ENCODE measurements at places on chromosomes 5 and 9.

DNA sequence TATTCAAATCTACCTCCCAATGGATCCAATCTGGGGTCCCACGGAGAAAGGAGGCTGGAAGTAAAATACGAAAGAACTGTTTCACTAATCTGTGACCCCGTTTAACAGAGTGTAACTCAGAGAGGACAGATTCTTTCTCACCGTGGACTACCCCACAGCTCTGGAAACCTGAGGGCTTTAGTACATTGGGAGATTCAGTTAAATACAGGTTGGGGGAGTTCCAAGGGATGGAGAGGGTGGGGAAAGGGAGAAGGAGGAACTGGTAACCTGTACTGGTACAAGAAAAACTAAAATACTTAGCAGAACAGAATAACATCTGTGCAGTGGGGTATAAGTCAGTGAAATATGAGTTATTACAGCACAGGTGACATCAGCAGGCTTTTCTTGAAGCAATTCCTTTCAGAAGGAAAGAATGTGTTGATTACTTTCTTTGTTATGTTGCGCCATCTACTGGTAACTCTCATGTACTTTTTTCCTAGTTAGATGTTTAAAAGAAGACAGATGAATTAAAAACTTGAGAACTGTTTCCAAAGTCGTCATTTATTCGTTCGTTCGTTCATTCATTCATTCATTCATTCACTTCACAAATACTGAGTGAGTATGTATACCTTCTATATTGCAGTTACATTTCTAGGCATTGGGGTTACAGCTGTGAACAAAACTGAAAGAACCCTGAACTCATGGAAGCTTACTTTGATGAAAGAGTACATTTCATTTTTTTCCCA is 30.0 kb upstream of the STOM start:
- no peak for DNase-seq

DNA sequence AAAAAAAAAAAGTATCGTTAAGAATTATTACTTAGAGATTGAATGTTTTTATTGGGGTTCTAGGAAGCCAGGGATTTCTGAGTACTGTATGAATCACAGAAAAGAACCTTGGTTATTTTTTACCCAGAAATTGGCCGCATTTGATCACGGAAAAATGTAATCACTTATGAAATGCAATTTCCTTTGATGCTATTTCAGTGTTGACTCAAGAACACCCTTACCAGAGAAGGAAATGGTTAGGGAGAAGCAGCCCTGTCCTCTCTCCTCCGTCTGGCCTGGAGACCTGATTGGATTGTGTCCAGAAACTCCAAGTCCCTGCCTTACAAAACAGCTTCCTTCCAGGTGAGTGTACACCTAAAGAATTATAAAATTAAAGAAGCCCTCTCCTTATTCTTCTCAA is 116.7 kb downstream of the MED10 start:
- DNase-seq, result no peak

DNA sequence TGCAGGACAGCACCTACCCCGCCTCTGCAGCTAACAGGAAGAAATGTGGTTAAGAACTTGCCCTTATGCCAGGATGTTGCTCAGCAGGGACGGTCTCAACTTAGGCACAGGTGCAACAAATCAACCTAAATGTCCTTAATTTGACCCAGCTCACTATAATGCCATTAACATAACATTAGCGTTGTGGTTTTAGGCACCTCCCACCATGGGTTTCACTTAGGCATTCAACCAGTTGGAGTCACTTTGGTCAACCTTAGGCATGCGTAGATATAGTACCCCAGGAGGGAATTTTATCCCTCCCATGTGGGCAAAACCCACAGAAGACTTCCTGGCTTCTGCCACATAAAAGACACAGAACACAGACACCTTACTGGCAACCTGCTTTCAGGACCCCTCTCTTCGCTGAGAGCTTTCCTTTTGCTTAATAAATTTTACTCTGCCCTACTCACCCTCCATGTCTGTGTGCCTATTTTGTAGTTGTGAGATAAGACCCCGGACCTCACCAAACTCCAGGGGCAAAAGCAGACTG is 8.7 kb upstream of the ERAP1 start:
- no peak for DNase-seq

GRCh38 chr5:72503888-72504491 is 3.2 kb downstream of the ZNF366 start:
- no peak for DNase-seq

- DNase-seq, result no peak
Measured at GRCh38 chr9:4137234-4137633, 162.6 kb downstream of the GLIS3 start.

- no peak for DNase-seq
Measured at GRCh38 chr5:153960269-153961215, 78.2 kb downstream of the FAM114A2 start.

DNA sequence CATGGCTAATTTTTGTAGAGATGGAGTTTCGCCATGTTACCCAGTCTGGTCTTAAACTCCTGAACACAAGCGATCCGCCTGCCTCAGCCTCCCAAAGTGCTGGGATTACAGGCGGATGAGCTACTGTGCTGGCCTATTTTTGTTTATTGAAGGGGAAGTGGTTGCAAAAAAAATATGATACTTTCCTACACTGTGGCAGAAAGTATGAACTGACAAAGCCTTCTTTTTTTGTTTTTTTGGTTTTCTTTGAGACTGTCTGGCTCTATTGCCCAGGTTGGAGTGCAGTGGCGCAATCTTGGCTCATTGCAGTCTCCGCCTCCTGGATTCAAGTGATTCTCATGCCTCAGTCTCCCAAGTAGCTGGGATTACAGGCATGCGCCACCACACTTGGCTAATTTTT is 50.9 kb downstream of the OSTF1 start:
- DNase-seq, result no peak

- no peak for DNase-seq
Measured at GRCh38 chr9:71937898-71938297, 26.5 kb downstream of the C9orf85 start.

DNA sequence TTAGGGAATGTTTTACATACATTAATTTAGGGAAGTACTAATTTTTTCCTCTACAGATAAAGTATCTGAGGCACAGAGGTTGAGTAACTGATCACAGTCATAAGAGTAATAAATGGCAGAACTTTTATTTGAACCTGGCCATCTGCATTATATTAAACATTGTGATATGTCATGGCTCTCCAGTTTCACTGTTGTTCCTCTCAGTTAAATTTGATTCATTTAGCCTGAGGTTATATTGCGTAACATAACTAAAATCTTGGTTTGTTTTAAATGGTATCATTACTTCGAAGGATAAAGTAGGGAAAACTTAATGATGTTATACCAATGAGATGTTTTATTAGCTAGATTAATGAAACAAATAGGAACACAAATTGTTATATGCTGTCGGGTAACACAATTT is 284.4 kb downstream of the KDM4C start:
- DNase-seq, result no peak

GRCh38 chr5:124605541-124605940 is 140.9 kb downstream of the ZNF608 start:
- no peak for DNase-seq

DNA sequence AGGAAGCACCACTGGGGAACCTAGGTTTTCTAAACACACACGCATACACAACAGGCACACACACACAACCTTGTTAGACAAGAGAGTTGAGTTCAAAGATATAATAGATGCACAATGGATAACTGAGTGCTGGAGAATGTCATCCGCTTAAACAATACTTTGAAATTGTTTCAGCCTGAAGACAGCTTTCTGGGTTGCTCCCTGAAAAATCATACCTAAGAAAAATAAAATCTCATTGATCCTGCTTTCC is 126.1 kb downstream of the TMEM161B start:
- no peak for DNase-seq

- DNase-seq, result no peak
Measured at GRCh38 chr5:77623203-77623740, 15.2 kb downstream of the OTP start.

DNA sequence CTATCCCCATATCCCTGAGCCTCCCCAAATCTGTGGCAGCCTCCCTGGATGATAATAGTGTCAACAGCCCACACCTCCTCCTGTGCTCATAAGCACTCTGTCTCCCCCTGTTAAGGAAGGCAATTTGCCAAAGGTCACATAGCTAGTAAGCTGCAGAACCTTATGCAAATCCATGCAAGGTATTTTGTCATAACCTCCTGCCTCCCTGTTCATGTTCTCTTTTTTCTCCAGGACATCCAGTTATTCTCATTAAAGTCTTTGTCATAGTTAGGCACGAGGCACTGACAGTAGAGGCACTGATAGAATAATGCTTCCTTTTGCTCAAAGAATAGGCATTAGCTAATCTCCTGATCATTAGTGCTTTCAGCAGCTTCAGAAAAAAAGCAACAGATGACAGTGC is 10.2 kb upstream of the AUH start:
- no peak for DNase-seq

GRCh38 chr5:3056866-3057265 is 305.4 kb upstream of the IRX2 start:
- DNase-seq, result no peak

DNA sequence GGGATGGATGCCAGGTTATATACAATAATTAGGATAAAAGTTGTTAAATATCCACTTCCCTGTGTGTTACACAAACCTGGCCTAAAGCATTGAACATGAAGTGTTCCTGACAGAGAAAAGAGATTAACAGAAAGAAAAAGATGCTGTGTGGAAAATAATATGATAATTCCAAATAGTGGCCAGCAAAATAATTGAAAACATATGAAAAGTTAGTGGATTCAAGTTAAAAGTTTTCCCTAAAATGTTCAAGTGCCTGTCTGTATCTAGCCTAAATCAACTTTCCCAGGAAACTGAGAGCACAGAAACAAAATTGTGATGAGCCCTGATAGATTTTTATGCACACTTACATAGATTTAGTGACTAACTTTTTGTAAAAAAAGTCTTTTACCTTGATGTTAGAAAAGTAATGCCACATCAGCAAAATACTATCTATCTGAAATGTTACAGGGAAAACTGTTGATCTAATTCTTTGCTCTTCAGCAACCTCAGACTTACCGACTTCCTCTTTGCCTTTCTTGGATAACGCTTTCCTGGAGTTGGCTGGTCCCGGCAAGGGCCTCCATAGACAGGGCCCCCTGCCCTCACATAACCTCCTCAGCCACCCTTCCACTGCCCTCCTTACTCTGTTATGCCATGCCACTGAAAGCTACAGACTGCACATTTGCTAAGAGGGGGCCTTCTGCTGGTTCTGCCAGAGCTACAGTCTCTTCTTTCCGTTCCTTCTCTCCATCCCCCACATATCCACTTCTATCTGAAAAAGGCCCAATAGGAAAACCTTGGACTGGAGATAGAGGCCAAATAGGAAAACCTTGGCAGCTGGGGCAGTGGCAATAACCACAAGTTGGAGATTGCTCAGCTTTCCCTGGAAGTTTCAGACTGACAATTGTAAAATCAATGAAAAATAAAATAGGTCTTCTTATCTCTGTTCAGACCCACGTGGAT is 44.4 kb downstream of the ZNF474 start:
- DNase-seq, result no peak

DNA sequence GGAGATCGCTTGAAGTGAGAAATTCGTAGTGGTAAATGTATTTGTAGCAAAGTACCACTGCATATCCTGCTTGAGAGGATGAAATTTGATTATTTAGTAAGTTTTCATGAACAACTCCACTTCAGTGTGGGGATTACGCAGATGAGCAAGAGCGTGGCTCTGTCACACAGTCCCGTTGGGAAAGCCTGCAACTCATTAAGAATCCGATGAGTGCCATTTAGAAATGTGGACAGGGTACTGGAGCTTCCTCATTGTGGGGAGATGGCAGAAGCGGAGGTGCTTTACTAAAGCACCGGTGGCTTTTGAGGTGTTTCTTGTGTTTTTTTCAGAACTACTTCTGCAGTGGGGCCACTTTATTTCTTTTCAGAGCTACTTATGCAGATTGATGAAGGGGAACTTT is 1.4 kb downstream of the TJP2 start:
- DNase-seq, result no peak

DNA sequence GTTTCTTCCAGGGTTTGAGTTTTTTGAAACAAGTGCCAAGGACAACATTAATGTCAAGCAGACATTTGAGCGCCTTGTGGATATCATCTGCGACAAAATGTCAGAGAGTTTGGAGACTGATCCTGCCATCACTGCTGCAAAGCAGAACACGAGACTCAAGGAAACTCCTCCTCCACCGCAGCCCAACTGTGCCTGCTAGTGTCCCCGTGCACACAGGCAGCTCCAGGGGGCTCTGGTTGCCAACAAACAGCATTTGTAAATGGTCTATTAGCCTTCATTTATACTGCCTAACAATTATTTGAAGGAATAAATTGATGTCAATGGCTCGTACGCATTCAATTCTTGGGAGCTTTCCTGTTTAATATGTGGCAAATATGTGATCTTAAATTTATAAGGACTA is 268.3 kb downstream of the RAB3C start:
- no peak for DNase-seq

DNA sequence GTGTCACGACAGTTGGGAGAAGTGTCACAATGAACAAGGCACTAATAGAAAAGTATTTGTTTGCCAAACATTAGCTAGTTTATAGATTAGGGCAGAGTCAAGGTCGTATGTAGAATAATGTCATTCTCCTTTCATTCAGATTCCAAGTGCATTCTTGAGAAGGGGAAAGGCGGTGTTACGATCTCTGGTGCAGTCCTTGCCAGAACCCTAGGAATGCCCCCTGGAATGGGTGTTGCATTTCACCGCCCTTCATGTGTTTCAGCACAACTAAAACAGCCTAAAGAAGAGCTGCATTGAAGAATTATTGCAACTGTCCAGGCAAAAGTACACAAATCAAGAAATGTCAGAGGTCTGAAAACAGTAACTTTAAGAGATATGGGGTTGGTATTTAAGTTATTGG is 721.0 kb upstream of the WWC1 start:
- no peak for DNase-seq

DNA sequence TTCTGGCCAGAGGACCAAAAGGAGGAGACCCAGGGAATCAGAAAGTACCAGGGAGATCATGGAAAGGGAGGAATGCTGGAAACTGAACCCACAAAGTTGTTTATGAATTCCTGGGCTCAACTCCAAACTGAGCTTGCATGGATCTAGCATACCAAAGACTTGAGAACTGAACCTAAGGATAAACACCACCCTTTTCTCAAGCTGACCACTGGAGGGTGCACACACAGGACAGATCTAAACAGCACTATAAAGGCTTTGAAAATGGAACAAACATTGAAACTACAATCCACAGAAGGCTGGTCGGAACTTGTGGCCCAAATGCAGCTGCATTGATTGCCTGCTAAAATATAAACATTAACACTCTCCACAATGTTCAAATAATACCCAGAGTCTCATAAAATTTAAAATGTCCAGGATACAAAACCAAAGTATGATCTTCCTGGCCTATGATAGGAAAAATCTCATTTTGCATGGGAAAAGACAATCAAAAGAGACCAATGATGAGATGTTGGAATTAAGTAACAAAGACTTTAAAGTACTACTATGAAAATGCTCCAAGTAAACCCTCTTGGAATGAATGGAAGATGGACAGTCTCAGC is 15.6 kb upstream of the IRF1 start:
- no peak for DNase-seq

GRCh38 chr5:107993341-107993740 is 322.6 kb upstream of the EFNA5 start:
- no peak for DNase-seq

DNA sequence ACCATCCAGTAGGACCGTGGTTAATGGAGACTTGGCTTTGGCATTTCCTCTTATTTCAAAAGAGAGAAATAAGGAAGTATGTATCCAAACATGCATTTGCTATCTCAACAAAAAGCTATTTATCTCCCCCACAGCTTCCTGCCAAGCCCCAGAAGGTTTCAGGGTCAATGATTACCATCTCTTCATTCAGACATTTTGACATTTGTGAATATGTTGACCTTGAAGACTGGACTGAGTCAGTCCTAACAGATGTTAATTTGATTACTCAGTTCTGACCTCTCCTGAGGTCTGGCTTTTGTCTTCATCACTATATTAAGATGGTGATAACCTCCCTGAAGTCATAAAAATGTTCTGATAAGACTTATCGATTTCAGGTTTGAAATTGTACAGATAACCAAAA is 479.4 kb downstream of the AGTPBP1 start:
- no peak for DNase-seq

All from cortex of kidney (tissue), 1 donor.